Testis (tissue), 5 donors: ENCODE measurements at places on chromosomes 3 and 15. TPM values are rescaled to one million over a fixed set of nuclear protein-coding genes. Genes with fewer than 3 reads are reported as not detected.

GRCh38 chr3:14524920-14525660 lies 15.1 kb downstream of the GRIP2 start:
- H3K4me3 ChIP-seq = no peak overlapping the region
- no peaks in the 10 kb centered on the region for H3K27me3 ChIP-seq
- DNase-seq = no peak

- H3K27ac ChIP-seq = no peak overlapping the region
- DNase-seq = no peak
Measured at GRCh38 chr3:53776494-53777101, 69.6 kb downstream of the CHDH start.

DNA sequence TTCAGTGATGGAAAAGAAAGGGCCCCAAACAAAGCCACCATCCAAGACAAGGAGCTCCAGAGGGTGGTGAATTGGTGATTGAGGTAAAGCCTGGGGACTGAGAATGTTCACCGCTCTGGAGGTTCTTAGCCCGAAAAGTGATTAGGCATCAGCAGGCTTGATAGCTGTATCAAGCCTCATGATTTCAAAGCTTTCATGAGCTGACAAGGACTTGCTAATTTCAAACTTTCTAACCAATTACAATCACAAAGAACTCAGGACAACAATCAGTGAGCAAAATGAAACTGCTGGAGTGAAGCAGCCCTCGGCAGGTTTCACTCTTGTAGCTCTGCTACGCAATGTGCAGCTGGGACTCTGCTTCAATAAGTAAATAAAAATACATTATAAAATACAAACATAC lies 391.3 kb downstream of the TIGIT start:
- no peaks in the 10 kb centered on the region for H3K27me3 ChIP-seq
- H3K4me1 ChIP-seq = peaks cover 6% of the 10 kb centered on the region
- H3K36me3 ChIP-seq = no peaks in the 10 kb centered on the region
- H3K4me3 ChIP-seq = no peak overlapping the region
- H3K27ac ChIP-seq = no peak overlapping the region

- H3K36me3 ChIP-seq = no peaks in the 10 kb centered on the region
- no peaks in the 10 kb centered on the region for H3K4me1 ChIP-seq
- no peak for DNase-seq
- no peak overlapping the region for H3K4me3 ChIP-seq
Measured at GRCh38 chr3:155996882-155997281, 123.5 kb upstream of the KCNAB1 start.

The DUOXA2 gene
- 0.36 TPM for polyA plus RNA-seq
